Activated CD8-positive, alpha-beta memory T cell treated with anti-CD3 and anti-CD28 coated beads, Interleukin-2, amount 10 ng/mL, durations not matched to agents 7 days and 5 days (primary cell): ENCODE measurements at places on chromosomes 4 and X. TPM values are rescaled to one million over a fixed set of nuclear protein-coding genes. Genes with fewer than 3 reads are reported as not detected.

The FSTL5 gene
- total RNA-seq, result not detected

The FANCB gene
- 11.9 TPM for total RNA-seq

The GAGE12C gene
- not detected for total RNA-seq

The PRR27 gene
- total RNA-seq, result not detected

The GAGE2A gene
- not detected for total RNA-seq

The PAGE5 gene
- 0.47 TPM for total RNA-seq

The AR gene
- total RNA-seq, result 0.06 TPM

The DUX4 gene
- total RNA-seq, result not detected

The FAT4 gene
- total RNA-seq, result not detected

The TCEAL6 gene
- not detected for total RNA-seq

The RHOH gene
- 145 TPM for total RNA-seq

The CNOT6L gene
- 107 TPM for total RNA-seq

The DKK2 gene
- not detected for total RNA-seq

The ARHGEF6 gene
- total RNA-seq, result 126 TPM

The TRMT44 gene
- total RNA-seq, result 24.5 TPM

The MSL3 gene
- total RNA-seq, result 49.9 TPM

The CHRNA9 gene
- total RNA-seq, result not detected

The SMIM10L2A gene
- total RNA-seq, result 0.82 TPM

The SHROOM2 gene
- not detected for total RNA-seq

The MAML3 gene
- 1.8 TPM for total RNA-seq

The RAP2C gene
- total RNA-seq, result 32.5 TPM

The ASB12 gene
- 0.33 TPM for total RNA-seq

The PTCHD1 gene
- not detected for total RNA-seq

The SLC34A2 gene
- not detected for total RNA-seq

The KIF4A gene
- 44.7 TPM for total RNA-seq

The SLC10A6 gene
- not detected for total RNA-seq

The RASL11B gene
- total RNA-seq, result 0.14 TPM

The GDPD2 gene
- total RNA-seq, result 0.26 TPM

The P2RY4 gene
- total RNA-seq, result 0.23 TPM

The H2BW2 gene
- total RNA-seq, result not detected

The RIPPLY1 gene
- total RNA-seq, result not detected

The ARHGAP6 gene
- total RNA-seq, result not detected

The RAB39B gene
- 9.4 TPM for total RNA-seq

The AREG gene
- total RNA-seq, result 0.19 TPM

The GPR173 gene
- total RNA-seq, result 0.20 TPM

The CCDC149 gene
- total RNA-seq, result not detected

The EDA gene
- 0.96 TPM for total RNA-seq

The PAGE1 gene
- total RNA-seq, result not detected

The SCD5 gene
- total RNA-seq, result 8.2 TPM

The CPE gene
- total RNA-seq, result not detected

The CXCR3 gene
- total RNA-seq, result 119 TPM
